ENCODE measurements at places on chromosomes 6 and 20. TPM values are rescaled to one million over a fixed set of nuclear protein-coding genes. Genes with fewer than 3 reads are reported as not detected.

DNA sequence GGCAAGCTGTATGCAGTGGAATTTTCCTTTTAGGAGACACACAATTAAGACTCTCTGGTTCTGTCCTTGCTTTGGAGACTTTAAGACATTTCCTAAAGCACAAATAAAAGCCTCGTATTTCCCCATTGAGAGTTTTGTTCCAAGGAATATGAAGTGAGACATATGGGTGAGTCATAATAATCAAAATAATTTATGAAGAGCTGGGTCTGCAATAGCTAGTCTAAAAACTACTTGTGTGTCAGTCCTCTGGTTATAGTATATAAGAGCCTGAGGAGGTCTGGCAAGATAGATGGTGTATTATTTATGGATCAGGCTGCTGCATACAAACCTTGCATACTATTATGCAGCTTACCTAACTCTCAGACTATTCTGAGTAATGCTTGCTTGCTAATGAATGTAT is 142.6 kb downstream of the ADGRG6 start:
- no peak for DNase-seq

- peak; percentile 63 for DNase-seq
Measured at GRCh38 chr20:24257171-24257570, 212.3 kb upstream of the SYNDIG1 start.

GRCh38 chr6:84575264-84575663 is 189.1 kb downstream of the TBX18 start:
- DNase-seq, result peak; percentile 94

- DNase-seq, result no peak
Measured at GRCh38 chr6:154619146-154619545, 108.7 kb upstream of the CNKSR3 start.

GRCh38 chr6:135520781-135521180 is 23.2 kb upstream of the AHI1 start:
- no peak for DNase-seq

GRCh38 chr6:25173951-25174474 is 105.2 kb upstream of the CARMIL1 start:
- peak; percentile 98 for DNase-seq

DNA sequence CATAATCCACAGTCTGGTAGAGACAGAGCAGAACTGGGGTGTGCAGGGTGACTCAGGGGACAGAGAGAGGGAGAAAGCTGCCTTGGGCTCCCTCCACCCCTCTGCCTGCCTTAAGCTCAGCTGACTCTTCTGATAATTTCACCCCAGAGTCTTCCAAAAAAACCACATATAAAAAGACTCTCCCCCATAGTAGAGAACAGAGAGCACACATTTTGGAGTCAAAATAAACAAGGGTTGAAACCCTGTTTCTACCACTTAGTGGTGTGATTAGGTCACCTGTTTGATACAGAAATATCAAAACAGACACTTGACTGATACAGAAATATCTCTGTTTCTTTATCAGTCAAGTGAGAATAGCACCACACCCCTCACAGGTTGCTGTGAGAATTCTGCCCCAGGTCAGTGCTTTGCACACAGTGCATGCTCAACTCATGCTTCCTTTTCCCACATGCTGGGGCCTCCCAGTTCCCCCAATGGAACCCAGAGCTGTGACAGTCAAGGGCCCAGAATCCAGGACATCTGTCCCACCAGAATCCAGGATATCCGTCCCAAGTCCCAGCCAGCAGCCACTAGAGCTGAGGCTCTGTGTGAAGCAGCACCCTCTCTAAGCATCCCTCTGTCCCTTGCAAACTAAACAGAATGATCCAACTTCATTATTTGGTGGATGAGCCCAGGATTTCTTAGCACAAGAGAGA is 1.2 kb downstream of the TREML2 start:
- DNase-seq, result no peak

GRCh38 chr6:158768436-158768835 is 50.7 kb downstream of the EZR start:
- no peak for DNase-seq

GRCh38 chr6:161239001-161239400 is 34.9 kb downstream of the AGPAT4 start:
- DNase-seq, result no peak

DNA sequence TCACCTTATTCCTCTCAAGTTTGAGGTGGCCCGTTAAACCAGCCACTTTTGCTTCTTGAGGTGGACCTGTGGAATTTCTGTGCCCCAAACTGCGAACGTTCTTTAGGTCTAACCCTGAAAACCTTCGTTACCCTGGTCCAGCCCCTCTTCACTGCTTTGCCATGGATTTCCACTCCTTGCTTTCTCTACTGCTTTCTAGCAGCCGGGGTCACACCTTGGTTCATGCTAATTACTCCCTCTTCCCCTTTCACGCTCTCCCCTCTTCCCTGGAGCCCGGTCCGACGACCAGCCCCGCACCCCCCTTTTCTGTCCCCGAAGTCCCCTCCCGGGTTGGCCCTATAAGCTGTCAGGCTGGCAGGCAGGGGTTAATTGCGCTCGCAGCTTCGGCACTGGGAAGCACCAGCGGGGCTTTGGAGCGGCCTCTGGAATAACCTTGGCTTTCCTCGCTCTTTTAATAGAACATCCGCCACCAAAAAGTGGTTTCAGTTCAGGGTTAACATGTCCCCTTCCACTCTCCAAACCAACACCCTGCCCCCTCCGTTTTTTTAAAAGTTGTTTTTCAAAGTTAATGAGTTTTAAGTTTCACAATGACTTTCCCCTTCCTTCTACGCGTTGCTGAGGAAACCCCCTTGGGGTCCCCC is 1.4 kb upstream of the HIVEP1 start:
- DNase-seq, result peak; percentile 62

DNA sequence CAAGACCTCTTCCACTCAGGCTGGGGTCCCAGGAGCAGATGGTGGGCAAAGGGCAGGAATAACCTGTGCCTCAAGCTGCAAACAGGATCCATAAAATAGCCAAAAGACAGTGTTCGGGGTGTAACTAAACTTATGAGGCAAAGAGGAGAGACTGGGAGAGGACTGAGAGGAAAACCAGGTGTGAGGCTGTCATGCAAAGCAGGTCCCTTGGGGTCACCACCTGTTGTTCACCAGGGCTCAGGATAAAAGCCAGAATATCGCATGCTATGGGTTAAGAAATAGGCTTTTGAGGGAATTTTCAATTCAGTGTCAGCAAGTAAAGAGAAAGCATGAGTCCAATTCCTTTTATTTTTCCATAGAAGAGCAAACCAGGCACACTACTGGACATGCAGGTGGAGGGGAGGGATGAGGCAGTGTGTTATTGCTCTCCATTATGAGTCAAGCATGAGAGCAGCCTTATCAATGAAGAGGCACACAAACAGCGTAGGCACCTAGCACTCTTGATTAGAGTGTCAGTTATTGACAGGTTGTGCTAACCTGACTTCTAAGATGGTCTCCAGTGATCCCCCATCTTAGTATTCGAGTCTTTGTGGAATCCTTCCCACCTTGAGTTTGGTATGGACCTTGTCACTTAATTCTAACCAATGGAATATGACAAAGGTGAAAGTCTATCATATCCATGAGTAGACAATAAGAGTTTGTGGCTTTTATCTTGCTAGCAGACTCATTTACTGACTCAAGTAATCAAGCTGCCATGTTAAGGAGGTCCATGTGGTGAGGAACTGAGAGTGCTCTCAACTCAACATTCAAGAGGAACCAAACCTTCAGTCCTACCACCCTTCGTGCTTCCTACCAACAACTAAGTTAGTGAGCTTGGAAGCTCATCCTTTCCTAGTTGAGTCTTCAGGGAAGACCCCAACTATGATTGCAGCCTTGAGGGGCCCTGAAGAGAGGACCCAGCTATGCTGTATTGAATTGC is 18.8 kb downstream of the HLA-E start:
- DNase-seq, result no peak

- no peak for DNase-seq
Measured at GRCh38 chr6:17673543-17674254, 33.0 kb downstream of the NUP153 start.

DNA sequence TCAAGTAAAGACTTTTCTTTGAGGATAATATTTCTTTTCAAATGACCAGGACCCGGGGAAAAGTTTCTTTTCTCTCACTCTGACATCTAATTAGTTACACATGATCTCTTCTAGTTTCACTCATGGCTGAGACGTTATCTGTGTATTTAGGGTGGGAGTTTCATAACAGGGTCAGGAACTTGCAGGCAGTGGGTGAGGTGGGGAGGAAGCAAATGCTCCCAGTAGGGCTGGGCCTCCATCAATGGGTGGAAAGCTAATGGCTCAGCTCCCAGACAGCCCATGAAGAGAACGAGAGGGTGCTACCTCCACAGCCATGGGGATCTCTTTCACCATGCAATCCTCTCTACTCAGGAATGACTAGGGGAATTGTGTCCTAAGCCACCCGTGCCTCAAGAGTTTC is 119.3 kb downstream of the F13A1 start:
- DNase-seq, result no peak

- no peak for DNase-seq
Measured at GRCh38 chr6:53353624-53354023, 4.9 kb upstream of the ELOVL5 start.

DNA sequence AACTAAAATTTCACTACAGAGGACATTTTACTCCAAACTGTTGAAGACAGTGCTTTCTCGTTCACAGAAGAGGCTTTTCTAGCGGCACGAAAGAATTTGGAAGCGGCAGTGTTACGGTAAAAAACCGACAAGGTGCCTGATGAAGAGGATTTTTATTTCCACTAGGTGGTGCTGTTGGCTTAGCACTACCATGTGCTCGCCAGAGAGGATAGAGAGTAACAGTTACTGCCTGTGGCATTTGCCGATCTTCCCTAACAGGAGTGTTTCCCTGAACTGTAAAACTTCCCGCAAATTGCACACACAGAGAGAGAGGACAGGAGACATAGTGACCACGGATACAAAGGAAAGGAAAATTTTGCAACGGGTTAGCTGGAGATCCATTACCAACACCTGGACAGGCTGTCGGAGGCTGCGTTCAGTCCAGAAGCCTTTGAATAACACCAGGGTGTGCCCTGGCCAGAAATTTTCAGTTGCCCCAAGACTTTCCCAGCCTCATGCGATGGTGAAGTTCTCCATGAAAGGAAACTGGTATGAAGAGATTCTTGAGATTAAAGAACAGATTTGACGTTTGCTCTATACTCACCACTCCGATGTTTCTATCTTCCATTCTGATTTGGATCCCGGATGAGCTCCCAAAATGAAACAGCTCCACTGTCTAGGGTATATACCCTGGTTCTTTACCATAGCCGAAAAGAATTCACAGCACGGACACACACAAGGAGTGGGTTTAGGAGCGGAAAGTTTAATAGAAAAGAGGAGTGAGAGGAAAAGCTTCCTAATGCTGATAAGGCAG is 48.1 kb downstream of the HLA-DPB1 start:
- peak; percentile 49 for DNase-seq

DNA sequence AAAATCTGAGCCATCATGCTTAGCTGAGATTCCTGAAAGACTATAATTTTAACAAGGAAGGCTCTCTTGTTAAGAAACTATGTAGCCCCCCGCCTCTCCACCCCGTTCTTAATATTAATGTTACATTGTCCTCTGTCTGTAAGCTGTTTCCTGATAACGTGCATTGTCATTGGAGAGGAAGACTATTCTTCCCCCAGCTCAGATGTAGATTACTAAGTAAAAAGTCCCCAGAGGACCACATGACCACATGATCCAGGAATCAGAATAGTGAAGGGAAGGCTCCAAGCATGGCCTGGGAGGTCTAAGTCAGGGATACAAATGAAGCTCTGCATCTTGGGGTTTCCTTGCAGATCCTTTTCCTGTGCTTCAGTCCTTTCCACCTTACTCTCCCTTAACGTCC is 106.4 kb downstream of the JARID2 start:
- DNase-seq, result no peak

DNA sequence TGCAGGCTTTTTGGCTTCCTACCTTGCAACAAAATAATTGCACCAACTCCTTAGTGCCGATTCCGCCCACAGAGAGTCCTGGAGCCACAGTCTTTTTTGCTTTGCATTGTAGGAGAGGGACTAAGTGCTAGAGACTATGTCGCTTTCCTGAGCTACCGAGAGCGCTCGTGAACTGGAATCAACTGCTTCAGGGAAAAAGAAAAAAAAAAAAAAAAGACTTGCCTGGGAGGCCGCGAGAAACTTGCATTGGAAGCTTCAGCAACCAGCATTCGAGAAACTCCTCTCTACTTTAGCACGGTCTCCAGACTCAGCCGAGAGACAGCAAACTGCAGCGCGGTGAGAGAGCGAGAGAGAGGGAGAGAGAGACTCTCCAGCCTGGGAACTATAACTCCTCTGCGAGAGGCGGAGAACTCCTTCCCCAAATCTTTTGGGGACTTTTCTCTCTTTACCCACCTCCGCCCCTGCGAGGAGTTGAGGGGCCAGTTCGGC is 420 bp downstream of the SOX4 start:
- DNase-seq, result no peak

GRCh38 chr6:73534628-73535027 is 13.8 kb upstream of the EEF1A1 start:
- DNase-seq, result no peak

DNA sequence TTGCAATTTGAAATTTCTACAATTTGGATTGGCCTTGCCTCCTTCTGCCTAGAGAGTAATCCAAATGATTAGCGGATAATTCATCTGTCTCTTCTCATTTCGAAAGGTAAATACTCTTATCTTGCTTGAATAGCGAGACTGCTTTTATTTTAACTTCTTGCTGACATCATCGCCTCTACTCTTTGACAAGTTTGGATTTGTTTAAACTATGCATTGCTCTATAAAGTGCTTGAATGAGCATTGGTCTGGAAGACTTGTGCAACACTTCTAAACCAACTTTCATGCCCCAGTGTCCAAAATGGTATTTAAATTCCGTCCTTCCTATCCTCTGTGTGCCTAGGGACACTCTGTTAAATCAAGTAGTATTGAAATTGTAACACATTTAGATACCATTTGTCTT is 384.1 kb upstream of the SLC35B3 start:
- no peak for DNase-seq

DNA sequence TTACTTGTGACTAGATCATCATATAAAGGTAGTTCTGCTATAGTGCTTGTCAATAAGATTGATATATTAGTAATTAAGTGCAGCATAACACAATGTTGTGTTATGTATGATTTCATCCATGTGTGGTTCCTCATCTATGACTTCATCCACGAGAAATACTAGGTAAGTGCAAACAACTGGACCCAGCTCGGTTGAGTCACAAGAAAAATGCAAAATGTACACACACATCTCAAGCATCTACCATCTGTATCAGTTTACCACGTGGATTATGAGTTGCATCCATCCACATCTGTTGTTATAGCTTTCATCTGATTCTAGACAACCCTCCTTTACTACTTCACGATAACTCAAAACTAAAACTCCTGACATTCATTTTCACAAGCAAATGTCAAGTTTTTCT is 517.0 kb upstream of the CITED2 start:
- no peak for DNase-seq

DNA sequence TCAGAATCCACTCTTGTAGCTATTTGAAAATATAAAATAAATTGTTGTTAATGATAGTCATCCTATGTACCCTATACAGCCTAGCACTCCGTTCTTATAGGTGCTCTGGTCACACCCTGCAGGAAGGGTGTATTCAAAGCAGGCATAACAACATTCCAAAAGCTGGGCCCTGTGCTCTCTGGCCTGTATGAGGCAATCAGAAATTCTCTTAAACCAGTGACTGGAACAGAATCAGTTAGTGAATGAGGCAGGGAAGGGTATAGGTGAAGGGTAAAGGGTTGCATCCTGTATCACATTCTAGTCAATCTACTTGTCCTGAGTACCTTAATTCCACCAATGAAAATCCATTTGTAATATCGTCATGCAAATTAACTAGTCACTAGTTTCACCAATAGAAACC is 154.5 kb upstream of the ZNF217 start:
- no peak for DNase-seq

Gene DCDC2
- total RNA-seq, result not detected

Gene BACH2
- 0.30 TPM for total RNA-seq

Gene FAM162B
- total RNA-seq, result not detected

Gene OPRL1
- total RNA-seq, result 0.33 TPM

Gene ARFGAP1
- 62.1 TPM for total RNA-seq

Gene ZNF165
- 0.43 TPM for total RNA-seq

All from HT1080 (cell line).